ENCODE measurements at places on chromosomes 1 and 21.
A peak's percentile ranks its signal among the peaks of the same experiment; 100 is the strongest.

DNA sequence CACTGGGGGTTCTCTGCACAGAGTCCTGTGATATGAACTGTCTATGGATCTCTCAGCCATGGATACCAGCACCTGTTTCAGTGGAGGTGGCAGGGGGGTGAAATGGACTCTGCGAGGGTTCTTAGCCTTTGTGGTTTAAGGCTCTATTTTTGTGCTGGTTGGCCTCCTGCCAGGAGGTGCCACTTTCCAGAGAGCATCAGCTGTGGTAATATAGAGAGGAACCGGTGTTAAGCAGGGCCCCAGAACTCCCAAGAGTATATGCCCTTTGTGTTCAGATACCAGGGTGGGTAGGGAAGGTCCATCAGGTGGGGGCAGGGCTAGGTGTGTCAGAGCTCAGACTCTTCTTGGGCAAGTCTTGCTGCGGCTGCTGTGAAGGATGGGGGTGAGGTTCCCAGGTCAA, 330.0 kb upstream of the PLD5 start:
- no peak for DNase-seq

DNA sequence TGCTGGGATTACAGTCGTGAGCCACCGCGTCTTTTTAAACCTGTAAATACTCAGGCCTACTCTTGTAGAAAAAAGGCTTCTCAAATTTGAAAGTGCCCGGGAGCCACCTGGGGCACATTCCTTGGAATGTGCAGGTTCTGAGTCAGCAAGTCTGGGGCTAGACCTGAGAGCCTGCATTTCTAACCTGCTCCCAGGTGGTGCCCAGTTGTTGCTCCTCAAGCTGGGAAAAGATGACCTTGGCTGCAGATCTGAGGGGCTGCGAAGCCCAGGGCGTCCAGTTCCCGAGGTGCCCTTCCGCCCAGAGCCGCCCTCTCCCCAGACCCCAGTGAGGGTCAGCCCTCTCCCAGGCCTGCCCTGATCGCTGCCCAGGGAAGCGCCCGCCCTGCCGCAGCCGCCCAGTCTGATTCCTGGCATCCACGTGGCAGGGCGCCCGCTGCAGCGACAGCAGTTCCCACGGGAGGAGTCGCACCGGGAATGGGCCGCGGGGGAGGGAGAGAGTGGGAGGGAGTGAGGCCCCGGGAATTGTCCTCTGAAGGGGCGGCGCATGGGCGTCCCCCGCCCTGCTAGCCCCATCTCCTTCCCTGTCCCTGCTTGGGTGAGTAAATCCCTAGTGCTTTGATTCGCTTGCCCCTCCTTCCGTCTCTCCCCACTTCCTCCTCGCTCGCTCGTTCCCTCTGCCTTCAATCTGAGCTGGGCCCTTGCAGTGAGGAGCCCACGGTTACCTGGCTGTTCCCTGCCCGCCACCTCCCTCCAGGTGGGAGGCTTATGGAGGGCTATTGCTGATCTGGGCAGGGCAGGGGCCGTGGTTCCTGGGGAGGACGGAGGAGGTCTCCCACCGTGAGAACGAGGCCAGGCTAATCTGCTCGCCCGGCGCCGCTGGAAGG, 18.8 kb upstream of the TENT5B start:
- peak; percentile 96 for DNase-seq

DNA sequence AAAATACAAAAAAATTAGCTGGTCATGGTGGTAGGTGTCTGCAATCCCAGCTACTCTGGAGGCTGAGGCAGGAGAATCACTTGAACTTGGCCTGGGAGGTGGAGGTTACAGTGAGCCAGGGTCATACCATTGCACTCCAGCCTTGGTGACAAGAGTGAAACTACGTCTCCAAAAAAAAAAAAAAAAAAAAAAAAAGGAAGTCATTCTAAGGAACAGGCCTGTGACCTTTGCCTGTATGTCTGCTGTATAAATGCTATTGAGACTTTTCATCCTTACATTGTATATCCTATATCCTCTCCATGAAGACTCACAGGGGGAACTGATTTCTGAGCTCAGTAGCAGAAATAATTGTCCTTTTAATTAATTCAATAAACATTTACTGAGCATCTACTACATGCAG, 7.5 kb upstream of the CTPS1 start:
- no peak for DNase-seq

- DNase-seq: peak; percentile 27
Observed at GRCh38 chr1:109917768-109918606, 7.3 kb downstream of the CSF1 start.

DNA sequence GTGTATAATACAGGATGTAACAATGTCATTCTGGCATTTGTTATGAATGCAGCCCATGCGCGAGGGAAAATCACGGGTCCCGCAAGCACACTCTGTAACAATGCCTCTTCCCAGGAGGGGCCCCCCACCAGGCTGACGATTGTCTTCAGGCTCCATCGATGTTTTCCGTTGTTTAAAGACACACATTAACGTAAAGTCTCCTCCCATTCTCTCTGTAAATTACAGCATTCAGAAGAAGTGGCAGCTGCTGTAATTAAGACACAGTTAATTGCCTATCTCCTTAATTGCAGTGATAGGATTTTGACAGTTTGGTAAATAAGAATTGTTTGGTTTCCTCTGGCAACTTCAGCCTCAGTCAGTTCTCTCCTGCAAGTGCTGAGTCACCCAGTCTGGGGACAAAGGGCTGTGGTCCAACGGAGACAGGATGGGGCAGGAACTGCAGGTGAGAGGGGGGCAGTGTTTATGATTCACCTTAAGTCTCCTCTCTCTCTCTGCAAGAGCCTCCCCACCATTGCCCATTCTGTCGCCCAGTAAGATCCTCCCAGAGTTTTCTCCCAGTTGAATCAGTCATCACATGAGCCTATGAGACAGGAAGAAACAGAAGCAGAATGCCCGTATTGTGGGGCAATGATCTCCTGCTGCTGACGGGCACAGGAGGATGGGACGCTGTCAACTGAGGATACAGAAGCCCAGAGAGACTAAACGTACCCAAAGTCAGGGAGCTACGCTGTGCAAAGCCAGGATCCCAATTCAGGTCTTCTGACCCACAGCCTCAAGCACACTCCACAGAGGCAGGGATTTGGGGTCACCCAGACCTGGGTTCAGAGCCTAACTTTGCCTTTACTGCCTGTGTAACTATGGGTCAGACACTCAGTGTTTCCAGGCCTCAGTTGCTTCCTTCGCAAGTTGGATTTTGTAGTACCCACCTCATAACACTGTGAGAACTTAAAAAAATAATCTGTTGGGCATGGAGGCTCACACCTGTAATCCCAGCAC, 110.0 kb downstream of the ADSS2 start:
- peak; percentile 31 for DNase-seq

- DNase-seq: no peak
Observed at GRCh38 chr21:42659416-42660117, 6.1 kb downstream of the PDE9A start.

DNA sequence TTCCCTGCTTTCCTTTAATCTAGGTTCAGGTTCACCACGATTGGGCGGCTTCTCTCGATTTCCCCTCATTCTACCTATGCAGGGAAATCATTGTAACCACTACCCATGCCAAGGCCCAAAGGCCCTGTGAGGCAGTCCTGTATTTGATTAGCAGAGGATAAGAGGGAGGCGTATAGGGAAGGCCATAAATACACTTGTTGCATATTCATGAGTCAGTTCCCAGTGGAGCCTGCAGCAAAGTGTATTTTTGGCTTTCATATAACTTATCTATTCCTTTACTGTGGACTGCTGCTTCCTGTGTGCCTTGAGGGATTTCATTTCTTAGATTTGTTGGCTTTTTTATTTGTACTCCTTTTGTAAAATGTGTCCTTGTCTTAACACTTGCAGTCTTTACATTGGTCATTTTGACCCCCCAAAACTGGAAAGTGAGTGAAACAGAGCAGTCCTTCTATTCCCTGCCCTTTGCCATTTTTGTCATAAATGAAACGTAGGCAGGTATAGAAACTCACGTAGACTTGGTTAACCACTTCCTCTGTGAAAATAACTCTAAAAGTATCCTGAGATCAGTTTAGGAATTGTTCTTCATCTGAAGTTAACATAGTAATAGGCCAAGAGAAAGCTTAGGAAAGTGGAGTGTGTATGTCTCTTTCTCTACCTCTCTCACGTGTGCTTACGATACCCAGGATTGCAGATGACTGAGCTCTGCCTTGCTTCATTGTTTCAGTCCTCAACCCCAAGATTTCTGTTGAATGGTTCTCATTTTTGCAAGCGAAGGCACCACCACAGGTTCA, 19.6 kb upstream of the KCNQ4 start:
- DNase-seq: no peak

- peak; percentile 60 for DNase-seq
Observed at GRCh38 chr1:158095737-158096335, 84.9 kb upstream of the CD1D start.

- DNase-seq: peak; percentile 38
Observed at GRCh38 chr1:12034381-12034801, 15.1 kb downstream of the MIIP start.

GRCh38 chr21:34008618-34009017, 64.8 kb upstream of the MRPS6 start:
- DNase-seq: no peak

DNA sequence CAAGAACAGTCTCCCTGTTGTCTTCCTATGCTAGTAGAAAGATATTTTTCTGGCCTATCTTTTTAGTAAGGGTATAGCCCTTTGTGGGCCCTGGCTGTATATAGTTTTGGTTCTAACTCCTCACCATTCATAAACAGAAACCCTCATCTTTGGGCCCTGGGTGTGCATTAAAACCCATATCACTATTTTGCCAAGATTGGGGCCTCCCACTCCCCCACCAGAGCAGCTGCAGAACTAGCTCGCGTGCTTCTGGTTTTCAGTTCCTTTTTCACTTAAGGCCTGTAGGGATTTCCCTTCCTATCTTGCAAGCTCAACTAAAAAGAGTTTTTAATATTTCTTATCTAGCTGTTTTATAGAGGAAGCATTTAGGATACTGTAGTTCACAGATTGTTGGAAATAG, 106.4 kb downstream of the RGL1 start:
- DNase-seq: no peak

DNA sequence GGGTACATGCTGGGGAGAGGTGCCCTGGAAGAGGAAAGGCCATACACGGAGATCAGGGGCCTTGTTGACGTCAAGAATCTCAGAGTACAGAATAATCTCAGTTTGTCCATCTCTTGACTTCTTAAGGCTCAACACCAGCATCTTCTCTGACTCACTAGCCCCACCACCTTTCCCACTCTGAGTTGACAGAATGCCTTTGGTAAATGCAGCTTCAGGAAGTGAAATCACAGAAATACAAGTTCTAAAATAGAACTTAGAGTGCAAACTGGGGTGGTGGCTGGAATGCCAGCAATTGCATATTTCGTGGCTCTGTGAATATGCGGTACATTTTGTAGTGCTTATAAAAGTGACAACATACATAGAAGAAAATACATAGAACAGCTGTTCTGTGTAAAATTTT, 1.6 kb downstream of the COG2 start:
- peak; percentile 66 for DNase-seq

DNA sequence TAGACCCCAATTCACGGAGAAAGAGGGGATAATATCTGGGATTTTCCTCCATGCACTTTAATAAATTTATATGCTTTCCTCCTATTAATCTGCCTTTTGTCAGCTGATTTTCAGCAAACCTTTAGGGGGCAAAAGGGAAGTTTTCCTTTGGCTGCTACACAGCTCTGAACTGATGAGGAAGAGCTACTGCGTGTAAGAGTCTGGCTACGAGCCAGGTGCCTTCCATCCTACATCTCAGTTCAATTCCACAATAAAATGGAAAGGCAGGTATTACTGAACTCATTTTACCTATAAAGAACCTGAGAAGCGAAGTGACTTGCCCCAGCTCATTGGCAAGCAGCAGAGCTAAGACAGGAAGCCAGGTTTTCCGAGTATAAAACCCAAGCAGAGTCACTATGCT, 28.3 kb upstream of the ZNF326 start:
- no peak for DNase-seq

DNA sequence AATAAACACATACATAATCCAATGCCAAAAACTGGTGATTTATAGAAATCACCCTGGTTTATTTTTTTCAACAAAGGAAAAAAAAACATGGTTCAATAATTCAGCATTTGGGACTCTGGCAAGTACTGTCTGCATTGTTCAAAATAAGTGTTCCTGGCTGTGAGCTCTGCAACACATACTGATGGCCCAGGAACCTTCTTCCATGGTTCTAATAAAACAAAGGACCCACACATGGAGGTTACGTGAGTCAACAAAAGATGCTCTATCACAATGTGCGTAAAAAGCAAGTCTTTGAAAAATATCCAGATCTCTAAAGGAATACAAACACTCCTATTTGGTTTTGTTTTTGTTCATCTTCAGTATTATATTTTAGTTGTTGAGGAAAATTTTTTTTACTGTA, 37.9 kb upstream of the C1orf198 start:
- no peak for DNase-seq

DNA sequence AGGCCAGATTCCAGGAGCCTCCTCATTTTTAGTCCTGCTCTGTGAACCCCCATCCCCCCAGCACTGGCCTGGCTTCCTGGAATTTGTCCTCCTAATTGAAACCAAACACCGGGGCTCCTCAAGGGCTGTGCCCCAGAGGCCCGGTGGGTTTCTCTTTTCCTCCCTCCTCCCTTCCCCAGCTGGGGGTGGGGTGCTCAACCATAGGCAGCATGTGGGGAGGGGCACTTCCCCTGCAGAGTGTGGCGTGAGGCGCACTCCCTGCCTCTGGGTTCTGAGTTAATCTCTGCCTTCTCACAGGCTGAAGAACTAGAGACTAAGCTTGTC, 67.5 kb upstream of the ACOT11 start:
- peak; percentile 45 for DNase-seq

DNA sequence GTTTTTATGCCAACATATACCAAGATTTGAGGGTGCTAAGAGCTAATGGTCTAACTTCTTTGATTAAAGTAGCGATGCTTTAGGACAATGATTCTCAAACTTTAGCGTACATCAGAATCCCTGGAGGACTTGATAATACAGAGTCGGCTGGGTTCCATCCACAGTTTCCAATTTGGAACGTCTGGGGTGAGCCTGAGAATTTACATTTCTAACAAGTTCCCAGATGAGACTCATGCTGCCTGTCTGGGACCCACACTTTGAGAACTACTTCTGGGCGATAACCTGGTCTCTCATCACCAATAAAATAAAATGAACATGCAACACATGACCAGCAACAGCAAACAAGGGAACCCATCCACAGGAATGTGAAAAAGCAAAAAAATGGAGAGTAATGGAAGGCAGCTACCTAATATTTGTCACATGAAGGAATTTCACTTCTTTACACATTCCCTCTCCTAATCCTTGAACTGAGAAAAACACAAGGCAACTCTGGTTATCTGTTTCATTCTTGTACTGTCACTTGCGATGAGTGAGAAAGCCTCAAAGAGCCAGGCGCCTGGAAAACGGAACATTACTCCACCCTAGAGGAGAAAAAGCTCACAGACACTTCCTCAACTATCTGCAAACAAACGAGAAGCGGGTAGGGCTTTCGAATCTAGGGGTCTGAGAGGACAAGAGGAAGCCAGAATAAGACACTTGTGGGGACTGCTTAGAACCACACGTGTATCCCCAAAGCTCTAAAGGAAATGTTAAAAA, 14.0 kb downstream of the HSF2BP start:
- peak; percentile 84 for DNase-seq
